ENCODE measurements at places on chromosomes 4 and X. TPM values are rescaled to one million over a fixed set of nuclear protein-coding genes. Genes with fewer than 3 reads are reported as not detected.

DNA sequence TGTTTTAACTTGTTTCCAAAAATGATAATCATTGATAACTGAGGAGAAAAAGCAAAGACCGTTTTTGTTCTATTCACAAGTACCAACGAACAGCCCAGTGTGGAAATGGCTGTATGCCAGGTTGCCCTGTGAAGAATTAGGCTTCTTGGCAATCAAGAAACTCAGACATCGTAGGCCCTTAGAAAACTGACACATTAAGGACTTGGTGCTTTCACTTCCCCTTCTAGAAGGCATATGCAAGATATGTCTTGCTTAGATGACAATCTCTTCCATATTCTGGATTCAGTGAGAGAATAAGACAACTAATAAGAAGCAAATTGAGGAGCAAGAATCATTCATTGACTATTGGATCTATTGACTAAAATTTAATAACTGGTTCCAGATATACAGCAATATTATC is 56.6 kb downstream of the ANAPC10 start:
- no peak for DNase-seq

- DNase-seq, result no peak
Measured at GRCh38 chr4:175453456-175453855, 358.6 kb downstream of the GPM6A start.

OCIAD1 gene
- 100 TPM for total RNA-seq

- DNase-seq, result no peak
Measured at GRCh38 chrX:84690228-84690627, 188.0 kb upstream of the HDX start.

- no peak for DNase-seq
Measured at GRCh38 chrX:10608099-10608498, 12.3 kb downstream of the MID1 start.

LPAR4 gene
- total RNA-seq, result not detected

DNA sequence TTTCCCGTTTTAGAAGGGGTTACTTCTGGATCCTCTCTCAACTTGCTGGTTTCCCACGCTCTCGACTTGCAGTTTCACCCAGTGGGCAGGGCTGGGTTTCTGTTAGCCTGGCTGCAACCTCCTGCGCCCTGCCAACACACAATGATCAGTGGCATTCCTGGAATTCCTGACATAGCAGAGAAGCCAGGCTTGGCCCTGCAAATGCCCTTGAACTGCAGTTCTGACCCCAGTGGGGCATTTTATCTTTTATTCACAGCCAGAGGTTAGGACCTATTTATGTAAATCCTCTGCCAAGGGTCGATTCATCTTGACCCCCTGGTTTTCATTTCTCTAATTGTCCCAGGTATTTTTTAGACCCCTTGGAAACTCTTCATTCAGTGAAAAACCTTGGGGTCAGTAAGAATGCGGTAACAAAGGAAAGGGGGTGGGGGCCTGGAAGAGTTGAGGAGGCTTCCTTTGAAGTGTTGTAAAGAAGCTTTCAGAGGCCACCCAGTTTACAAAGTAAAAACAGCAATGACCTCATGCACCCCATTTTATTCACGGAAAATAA is 217.6 kb downstream of the ZNF674 start:
- DNase-seq, result no peak

DNA sequence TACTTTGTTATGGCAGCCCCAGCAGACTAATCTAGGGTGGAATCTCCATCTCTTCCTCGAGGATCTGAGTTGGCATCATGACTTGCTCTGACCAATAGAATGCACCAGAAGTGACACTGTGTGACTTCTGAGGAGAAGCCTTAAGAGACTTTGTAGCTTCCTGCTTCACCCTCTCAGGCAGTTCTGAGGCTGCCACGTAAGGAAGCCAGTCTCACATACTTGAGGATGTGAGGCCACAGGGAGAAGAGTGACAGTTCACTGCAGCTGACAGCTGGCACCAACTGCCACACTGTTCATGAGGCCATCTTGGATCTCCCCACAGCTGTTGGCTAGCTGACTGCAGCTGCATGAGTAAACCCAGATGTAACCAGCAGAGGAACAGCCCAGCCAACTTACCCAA is 29.3 kb upstream of the BCOR start:
- DNase-seq, result no peak

TEC gene
- total RNA-seq, result 2.2 TPM

GRCh38 chr4:98232202-98232601 is 29.0 kb upstream of the RAP1GDS1 start:
- DNase-seq, result no peak

PPP4R3C gene
- not detected for total RNA-seq

DNA sequence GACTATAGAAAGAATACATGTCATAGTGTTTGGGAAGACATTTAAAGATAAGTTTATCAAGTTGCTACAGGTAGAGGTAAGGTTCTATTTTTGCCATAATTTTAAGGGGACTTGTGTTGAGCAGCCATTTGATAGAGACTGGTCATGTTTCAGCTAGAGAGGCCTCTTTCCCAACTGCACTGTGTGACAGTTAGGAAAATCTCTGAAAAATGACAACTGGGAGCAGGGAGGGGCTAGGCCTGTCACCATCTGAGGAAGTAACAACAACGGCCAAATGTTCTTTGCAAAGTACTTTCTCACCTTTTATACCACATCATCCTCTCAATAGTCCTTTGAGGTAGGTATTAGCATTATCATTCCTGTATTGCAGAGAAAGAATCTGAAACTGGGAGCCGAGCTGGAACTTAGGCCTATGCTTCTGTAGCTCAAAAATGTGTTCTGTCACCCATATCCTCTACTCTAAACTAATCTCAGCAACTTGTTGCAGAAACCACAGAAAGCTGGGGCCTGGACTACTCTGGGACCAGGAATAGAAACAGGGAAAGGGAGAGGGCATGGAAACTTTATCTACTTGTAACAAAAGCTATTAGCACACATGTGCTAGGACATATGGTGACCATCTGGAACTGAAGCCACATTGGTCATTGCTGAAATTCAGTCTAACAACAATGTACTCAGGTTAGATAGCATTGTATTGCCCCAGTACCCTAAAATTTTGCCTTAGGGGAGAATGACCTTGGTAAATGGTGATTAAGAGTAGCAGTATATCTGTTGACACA is 198.9 kb downstream of the MID1IP1 start:
- no peak for DNase-seq

PORCN gene
- 12.2 TPM for total RNA-seq

GRCh38 chrX:124501586-124501985 is 155.2 kb downstream of the SH2D1A start:
- DNase-seq, result no peak

Data from sigmoid colon (tissue), 7 donors.